ENCODE measurements at places on chromosomes 16 and 17.
A peak's percentile ranks its signal among the peaks of the same experiment; 100 is the strongest.

- DNase-seq, result no peak
Observed at GRCh38 chr16:22977294-22977697, 163.3 kb downstream of the HS3ST2 start.

DNA sequence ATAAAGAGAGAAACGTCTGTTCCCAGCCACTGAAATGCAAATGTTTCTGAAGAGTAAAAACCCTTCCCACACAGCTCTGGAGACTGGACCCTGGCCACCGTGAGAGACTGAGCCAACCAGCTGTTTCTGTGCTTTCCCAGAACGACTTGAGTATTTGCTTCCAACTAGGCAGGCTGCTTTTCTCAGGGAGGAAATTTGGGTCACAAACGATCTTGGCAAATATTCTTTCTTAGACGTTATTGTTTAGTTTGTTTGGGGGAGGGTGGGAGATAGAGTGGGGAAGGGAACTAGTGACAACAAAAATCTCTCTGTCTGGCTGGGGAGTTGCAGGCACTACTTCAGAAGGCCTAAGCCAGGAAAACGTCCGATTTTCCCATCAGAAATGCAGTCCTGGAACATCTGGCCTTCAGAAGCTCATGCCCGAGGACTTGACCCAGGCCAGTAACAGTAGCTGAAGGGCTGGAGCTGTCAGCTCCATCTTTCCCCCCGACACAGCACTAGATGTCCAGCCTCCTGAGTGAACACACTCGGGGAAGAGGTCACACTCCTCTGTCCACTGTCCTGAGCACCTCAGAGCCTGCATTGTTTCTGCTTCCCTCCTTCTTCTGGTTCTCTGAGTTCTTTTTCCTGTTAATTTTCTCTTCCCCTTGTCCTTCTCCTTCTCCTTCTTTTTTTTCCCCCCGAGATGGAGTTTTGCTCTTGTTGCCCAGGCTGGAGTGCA, 4.0 kb downstream of the CCDC92B start:
- no peak for DNase-seq

GRCh38 chr16:50611332-50611934, 63.2 kb downstream of the NKD1 start:
- no peak for DNase-seq

GRCh38 chr17:73042809-73043685, 49.4 kb downstream of the SLC39A11 start:
- DNase-seq, result no peak

DNA sequence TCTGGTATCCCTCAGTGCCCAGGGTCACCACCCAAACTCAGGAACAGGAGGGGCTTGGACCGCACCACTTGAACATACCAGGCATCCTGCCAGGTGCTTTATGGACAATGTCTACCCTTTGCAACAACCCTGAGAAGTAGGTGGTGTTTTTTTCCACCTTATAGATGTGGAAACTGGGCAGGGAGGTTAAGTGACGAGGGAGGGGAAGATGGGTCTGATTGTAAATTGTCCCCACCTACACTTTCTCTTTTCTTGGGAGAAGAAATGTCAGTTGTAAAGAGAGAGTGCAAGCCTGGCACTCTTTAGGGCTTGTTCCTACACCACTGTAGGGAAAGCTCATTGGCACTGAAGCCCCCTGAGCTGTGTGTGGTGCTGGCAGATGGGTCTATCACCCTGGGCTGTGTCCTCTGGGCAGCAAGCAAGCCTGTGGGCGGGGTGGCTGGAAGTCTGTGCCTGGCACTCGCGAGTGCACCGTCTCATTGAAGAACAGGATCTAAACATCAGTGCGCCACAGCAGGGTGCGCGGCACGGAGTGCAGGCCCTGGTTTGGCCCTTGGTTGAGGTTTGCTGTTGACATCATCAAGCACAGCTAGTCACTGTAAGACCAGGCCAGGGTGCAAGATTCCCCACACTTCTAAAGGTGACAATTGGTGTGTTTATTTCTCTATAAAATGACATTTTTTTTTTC, 15.1 kb downstream of the NOD2 start:
- peak; percentile 45 for DNase-seq

GRCh38 chr16:66172463-66172862, 194.0 kb upstream of the CDH5 start:
- DNase-seq, result no peak

GRCh38 chr16:80746231-80746630, 58.2 kb downstream of the CDYL2 start:
- no peak for DNase-seq

Data from CD4-positive, alpha-beta T cell treated with Interleukin-15 for 4 hours (primary cell).